ENCODE measurements at places on chromosomes 16 and 17.

- DNase-seq: no peak
Measured at GRCh38 chr17:71080937-71081336, 911.6 kb downstream of the KCNJ2 start.

DNA sequence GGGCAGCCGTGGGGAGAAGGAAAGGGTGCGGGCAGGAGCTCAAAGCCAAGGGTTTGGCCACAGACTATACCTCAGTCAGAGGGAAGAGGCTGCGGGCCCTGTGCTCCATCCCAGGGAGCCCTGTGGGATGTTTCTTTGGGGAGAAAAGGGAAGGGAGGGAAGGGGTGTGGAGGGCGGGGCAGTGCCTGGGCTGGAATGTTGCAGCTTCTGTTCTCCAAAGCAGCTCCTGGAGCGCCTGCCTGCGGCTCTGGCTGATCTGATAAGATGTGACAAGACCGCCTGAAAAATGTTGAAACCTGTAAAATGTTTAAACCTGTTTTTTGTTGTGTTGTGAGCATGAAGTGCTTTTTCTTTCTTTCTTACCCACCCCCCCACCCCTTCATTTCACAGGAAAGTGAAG, 32.8 kb downstream of the WNT3 start:
- no peak for DNase-seq

GRCh38 chr17:42517516-42517915, 18.5 kb upstream of the NAGLU start:
- peak; percentile 76 for DNase-seq

DNA sequence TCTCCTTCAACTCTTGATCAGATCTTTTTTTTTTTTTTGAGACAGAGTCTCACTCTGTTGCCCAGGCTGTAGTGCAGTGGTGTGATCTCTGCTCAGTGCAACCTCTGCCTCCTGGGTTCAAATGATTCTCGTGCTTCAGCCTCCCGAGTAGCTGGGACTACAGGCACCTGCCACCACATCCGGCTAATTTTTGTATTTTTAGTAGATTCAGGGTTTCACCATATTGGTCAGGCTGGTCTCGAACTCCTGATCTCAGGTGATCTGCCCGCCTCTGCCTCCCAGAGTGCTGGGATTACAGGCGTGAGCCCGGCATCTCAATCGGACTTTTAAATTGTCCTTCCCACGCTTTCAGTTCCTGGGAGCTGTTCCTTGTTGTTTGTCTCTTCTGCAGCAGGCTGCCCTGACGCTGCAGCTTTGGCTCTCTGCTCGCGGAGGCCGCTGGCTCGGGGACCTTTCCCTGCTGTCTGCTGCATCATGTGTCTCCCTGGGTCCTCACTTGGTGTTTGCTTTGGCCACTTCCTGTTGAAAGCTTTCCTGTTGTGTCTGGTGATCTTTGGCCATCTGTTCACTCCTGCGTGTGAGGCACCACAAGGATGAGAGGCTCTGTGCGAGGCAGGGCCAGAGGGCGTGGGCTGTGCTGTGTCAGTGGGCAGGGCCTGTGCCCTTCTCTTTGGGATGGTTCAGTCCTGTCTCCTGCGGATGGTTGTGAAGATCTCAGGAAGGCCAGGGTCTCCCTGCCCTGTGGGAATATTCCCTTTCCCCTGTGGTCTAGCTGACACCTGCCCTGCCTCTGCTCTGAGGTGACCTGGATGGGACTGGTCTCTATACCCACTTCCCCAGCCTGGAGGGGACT, 18.4 kb upstream of the CAPN15 start:
- DNase-seq: no peak

GRCh38 chr17:45573924-45574770, 83.6 kb upstream of the PLEKHM1 start:
- no peak for DNase-seq

GRCh38 chr17:76972046-76972641, 103.9 kb downstream of the MGAT5B start:
- DNase-seq: no peak

- DNase-seq: peak; percentile 42
Measured at GRCh38 chr17:56592487-56593085, 913 bp upstream of the NOG start.

DNA sequence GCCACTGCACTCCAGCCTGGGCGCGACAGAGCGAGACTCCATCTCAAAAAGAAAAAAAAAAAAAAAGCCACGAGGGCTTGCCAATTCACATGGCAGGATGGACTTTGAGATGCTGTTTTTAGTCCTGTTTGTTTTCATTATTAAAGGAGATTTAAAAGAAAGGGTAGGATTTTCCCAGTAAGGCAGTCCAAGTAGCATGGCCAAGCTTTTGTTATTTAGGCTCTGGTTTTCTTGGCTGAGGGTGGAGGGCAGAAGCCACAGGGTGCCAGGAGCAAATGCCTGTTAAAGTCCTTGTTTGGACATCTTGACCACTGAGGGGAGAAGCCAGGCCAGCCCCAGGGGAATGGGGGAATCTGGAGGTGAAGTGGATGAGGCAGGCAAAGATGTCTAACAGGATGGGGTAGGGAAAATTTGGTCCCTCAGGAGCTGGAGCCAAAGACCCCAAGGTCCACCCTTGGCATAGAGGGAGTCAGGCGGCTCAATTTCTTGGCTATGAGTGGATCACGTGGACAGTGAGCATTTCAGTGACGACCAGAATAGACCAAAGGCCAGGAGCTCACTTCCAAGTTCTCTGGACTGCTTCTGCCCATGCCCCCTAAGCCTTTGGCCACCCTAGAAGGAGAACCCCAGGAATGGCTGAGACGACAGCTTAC, 20.8 kb upstream of the PLLP start:
- DNase-seq: no peak

GRCh38 chr16:82603784-82604411, 22.9 kb upstream of the CDH13 start:
- no peak for DNase-seq

DNA sequence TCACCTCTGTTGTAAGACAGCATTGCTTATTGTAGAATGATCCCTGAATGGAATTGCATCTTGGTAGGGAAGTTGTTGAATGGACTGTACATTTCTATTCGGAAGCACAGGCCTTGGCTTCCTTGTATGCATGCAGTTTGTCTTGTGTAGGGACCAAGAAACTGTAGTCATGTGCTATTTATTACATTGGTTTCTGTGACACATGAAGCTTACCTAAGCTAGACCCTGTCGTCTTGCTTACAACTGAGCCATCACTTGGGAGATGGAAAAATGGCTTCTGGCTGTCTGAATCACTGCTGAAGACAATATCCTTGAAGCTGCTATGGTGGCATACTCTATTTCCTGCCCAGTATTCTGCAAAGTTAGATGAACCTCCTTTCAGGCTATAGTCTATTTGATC, 29.1 kb downstream of the PPM1D start:
- no peak for DNase-seq

Measured in T-helper 2 cell (primary cell).